Left lung (tissue), 14 donors: ENCODE measurements at places on chromosomes 6 and 20. TPM values are rescaled to one million over a fixed set of nuclear protein-coding genes. Genes with fewer than 3 reads are reported as not detected.

The NRSN1 gene
- total RNA-seq: not detected

- no peak for DNase-seq
These were observed 78.0 kb upstream of the LYRM2 start for GRCh38 chr6:89716532-89716931.

DNA sequence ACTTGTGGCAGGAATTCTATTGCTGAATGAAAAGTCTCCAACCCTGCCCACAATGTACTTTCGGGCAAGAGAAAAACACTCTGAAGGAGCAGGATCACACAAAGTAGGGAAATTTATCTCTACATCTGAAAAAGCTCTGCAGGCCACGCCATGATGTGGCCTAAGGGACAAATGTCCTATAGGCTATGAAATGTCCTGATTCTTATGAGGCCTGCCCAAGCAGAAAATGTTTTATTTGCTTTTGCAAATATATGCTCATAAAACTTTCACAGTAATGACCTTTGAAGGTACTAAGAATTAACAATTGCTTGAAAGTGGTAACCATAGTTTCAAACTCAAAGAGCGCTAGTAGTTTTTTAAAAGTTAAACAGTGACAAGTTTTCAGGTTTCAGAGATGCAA is 31.0 kb downstream of the SYCP2 start:
- no peak for DNase-seq

The SLC44A4 gene
- 37.5 TPM for total RNA-seq
